ENCODE measurements at places on chromosomes 7 and 10.

DNA sequence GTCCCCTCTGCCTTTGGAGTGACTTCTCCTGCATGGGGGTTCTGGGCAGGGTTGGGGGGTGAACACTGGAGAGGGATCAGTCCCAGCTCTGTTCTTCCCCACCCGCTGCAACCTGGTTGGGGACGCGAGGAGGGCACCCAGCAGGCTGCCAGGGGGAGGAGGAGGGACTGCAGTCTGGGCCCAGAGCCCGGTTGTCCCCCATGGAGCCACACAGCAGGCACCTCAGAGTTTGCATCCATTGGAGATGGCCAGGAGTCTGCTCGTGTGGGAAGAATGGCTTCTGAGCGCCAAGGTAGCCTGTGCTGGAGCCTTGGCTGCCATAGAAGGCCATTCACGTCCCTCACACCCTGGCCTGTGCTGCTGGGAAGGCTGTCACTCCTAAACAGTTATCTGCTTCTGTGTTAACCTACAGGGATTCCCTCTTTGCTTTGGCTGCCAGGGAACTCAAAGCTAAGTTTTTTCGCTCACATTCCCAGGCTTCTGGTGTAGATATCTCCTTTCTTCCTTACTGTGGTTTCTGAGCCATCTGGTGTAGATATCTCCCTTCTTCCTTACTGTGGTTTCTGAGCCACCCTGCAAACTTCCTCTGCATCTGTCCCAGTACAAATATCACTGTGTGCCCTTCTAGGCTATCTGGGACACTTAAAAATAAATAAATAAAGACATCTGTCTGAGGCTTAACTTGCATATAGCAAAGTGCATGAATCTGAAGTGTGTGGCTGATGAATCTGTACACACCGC lies 133.7 kb downstream of the LHPP start:
- DNase-seq = no peak

GRCh38 chr7:69078997-69079769 lies 519.1 kb upstream of the AUTS2 start:
- no peak for DNase-seq

- no peak for DNase-seq
Measured at GRCh38 chr7:359226-359765, 69.3 kb downstream of the FOXL3 start.

GRCh38 chr7:5779141-5779540 lies 2.3 kb downstream of the RNF216 start:
- no peak for DNase-seq

Measured in CD4-positive, alpha-beta T cell treated with Interleukin-21 for 1 hour (primary cell).